Urinary bladder (tissue), 4 donors: ENCODE measurements at places on chromosomes 7 and 10.

DNA sequence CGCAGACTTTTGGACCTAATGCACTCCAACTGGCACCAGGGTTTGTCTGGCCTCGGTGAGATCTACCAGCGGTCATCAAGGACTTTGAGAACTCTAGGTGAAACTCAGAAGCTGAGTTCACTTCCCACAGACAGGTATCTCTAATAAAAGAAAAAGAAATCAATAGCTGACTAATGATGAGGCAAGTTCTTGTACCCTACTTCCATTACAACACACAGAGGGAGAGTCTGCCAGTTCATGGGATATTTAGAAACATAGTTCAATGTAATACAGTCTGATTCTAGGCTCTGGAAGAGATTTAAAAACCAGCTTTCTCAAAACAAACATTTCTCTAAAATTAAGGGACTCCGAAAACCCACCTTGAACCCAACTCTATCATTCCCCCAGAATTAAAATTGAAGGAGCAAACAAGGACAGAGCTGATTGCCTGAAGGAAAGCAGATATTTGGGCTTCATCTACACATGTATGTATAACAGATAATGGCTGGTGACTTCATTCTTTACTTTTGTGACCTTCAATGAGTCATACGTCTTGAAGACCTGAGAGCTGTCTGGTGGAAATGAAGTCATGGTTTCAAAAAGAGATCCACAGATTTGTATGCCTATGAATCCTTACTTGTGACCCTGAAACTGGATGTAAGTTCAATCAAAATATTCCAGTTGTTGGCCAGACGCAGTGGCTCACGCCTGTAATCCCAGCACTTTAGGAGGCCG is 2.7 kb upstream of the PNLIPRP1 start:
- no peak for DNase-seq

GRCh38 chr7:36001546-36001945 is 151.5 kb upstream of the EEPD1 start:
- DNase-seq, result no peak

- DNase-seq, result no peak
These were observed 217.1 kb downstream of the TMEM178B start for GRCh38 chr7:141290973-141291372.

GRCh38 chr7:144584726-144585125 is 181.2 kb upstream of the NOBOX start:
- no peak for DNase-seq

- no peak for DNase-seq
These were observed 103.9 kb upstream of the DKK1 start for GRCh38 chr10:52210161-52210560.

DNA sequence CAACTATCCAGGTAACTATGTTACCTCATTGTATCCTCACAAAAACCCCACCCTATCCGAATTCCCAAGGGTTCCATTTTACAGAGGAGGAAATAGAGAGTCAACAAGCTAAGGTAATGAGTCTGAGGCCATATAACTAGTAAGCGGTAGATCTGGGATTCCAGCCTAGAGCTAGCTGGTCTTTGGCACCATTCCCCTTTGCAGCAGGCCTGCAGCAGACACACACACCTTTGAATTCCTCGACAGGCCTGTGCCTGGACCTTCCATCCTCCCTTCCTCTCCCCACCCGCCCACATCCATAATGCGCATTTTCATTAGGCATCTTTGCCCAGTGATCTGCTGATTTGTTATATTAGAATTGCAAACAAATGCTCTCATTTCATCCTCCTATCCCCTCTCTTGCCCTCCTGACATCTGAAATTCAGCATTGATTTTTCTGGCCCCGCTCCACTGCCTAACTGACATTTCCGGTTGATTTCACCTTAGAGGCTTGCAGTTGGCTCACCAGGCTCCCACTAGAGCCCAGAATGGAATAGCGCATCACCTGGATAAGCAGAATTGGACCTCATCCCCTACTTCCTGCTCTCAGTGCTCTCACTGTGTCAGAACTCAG is 129.5 kb downstream of the PLXNA4 start:
- no peak for DNase-seq

DNA sequence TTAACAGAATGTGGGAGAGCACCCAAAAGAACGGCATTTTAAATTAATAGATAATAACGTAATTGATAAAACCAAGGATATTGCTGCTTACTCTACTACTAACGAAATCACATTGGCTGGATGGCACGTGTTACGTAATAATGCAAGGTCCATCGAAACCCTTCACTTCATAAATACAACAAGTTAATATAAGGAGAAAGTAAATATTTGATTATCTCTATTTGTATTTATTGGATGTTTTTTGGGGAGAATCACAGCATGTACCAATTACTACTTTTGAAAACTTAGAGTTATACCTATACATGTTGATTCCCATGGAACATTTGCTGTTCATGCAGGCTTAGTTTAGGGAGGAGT is 1.6 kb downstream of the PRKG1 start:
- DNase-seq, result no peak

DNA sequence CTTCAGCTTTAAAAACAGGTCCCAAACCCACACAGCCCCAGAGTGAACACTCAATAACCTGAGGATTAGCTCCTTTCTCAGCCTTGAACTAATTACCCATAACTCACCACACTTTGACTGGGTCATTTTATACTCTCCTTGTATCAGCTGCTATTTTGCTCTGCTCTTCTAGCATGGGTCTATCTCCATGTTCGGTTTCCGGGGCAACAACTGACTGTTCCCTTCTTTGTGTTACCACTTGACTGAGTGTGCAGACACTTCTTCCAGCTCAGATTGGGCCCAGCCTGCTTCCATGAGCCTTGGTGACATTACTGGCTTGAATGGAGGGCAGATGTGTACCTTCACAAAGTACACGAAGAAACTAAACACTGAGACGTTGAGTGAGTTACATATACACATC is 31.5 kb upstream of the PRPS1L1 start:
- DNase-seq, result no peak

DNA sequence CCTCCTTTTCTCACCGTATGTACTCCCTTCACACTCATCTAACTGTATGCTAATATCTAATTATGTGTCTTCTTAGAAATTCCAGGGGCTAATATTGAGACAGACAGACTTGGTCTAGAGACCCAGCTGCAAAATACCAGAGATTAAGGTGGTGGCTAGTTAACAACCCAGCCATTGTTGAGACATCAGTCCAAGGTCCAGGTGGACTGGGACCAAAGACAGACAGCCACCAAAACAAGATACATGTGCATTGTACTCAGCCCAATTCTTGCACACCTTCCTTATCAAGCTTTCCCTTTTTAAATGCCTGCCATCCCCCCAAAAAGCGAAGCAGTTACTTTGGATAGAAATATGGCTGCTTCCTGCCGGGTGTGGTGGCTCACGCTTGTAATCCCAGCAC is 43.3 kb upstream of the LRRN3 start:
- DNase-seq, result no peak

- DNase-seq, result no peak
These were observed 48.7 kb downstream of the MYPN start for GRCh38 chr10:68158031-68158430.

DNA sequence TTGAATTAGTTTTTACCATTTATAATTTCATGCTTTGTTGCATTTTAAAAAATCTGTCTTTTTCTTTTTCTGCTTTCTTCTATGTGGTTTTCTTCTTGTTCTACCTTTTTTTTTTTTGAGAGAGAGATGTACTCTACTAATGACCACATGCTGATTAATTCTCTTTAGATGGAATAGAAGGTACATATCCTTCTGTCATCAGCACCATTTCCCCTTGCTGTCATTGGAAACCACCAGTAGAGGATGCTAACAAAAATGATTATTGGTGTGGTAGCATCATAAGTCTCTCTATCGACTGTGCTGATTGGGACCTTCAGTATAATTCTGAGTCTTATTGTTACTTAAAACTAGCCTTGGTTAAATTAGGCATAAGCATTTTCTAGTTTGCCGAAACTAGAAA is 3.6 kb downstream of the ZEB1 start:
- no peak for DNase-seq

DNA sequence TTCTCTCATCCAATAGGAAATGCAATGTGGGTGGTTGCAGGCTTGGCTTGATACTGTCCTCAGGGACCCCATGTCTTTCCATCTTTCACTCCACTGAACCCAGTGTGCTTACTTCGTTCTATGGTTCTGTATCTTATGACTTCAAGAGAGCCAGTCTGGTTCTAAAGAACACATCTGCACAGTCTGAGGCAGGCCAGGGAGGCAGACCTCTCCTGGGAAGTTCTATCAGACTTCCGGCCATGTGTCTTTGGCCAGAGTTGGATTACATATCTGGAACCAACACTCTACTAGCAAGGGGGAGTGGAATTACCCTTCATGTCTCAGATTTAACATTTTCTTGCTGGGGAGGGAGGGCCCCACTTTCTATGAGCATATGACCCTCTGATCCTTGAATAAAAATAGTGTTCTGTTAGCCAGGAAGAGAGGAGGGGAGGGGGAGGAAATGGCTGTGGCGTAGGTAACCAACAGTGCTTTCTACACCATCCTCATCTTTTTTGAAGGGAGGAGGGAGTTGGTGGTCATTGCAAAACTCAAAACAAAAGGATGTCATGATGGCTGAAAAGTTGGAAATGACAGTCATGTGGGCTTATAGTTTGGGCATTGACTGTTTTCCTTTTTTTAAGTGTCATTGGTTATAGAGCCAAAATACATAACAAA is 370.2 kb downstream of the GATA3 start:
- no peak for DNase-seq

DNA sequence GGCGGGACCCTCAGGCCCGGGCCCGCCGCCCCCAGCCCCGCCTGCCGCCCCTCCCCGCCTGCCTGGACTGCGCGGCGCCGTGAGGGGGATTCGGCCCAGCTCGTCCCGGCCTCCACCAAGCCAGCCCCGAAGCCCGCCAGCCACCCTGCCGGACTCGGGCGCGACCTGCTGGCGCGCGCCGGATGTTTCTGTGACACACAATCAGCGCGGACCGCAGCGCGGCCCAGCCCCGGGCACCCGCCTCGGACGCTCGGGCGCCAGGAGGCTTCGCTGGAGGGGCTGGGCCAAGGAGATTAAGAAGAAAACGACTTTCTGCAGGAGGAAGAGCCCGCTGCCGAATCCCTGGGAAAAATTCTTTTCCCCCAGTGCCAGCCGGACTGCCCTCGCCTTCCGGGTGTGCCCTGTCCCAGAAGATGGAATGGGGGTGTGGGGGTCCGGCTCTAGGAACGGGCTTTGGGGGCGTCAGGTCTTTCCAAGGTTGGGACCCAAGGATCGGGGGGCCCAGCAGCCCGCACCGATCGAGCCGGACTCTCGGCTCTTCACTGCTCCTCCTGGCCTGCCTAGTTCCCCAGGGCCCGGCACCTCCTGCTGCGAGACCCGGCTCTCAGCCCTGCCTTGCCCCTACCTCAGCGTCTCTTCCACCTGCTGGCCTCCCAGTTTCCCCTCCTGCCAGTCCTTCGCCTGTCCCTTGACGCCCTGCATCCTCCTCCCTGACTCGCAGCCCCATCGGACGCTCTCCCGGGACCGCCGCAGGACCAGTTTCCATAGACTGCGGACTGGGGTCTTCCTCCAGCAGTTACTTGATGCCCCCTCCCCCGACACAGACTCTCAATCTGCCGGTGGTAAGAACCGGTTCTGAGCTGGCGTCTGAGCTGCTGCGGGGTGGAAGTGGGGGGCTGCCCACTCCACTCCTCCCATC is 82.7 kb downstream of the PAX2 start:
- no peak for DNase-seq

DNA sequence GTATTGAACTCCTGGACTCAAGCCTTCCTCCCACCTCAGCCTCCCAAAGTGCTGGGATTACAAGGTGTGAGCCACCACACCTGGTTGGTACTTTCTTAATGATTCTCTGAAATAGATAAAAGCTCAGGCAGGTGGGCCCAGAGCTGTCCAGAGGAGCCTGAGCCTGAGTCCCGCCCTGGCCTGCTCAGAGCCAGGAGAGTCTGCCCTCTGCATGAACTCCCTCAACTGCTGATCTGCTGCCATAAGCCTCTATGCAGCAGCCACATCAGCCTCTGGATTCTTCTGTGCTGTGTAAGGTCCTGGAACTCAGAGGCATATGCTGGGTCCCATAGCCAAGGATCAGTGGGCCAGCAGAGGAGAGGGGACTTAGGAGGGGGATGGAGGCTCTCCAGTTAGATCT is 23.1 kb upstream of the DDIT4 start:
- DNase-seq, result no peak

GRCh38 chr7:68266004-68266579 is 1269.5 kb downstream of the TYW1 start:
- DNase-seq, result no peak

- no peak for DNase-seq
These were observed 208.8 kb downstream of the STK31 start for GRCh38 chr7:23918856-23919255.

DNA sequence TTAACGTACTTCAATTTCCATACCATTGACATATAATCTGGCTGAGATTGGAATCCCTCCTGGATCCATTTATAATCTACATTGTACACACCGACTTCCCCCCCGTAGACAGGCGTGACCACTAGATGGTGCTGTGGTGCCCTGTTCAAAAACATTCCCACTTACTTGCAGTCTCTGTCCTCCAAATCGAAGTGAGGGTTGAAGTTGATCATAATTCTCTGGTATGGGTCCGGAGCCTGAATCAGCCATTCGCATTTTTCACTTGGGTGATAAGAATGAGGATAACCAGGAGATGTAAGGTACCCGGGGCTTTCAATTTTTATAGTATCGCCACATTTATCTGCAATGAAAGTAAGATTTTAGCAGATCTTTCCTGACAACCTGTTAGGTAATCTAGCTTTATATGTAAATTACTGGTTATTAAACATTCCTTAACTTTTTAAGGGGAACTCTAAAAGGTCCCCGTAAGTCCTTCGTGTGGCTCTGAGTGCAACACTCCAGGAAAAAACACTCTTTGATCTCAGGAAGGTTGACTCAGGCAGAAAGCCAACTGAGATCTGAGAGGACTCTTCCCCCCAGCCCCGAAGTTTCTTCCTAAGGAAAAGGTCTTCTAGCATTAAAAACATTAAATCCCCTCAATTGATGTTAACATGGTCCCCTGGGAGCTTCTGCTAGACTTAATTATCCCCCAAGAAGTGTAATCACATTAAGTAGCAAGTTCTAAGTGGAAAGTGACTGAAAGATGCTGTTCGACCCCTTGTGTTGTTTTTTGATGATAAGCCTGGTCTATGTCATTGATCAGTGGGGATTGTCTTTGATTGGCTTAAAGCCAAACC is 3.7 kb downstream of the NRP1 start:
- no peak for DNase-seq

- no peak for DNase-seq
These were observed 271.6 kb downstream of the CCDC3 start for GRCh38 chr10:12729885-12730284.

GRCh38 chr7:38863601-38864291 is 45.2 kb downstream of the VPS41 start:
- peak; percentile 35 for DNase-seq

DNA sequence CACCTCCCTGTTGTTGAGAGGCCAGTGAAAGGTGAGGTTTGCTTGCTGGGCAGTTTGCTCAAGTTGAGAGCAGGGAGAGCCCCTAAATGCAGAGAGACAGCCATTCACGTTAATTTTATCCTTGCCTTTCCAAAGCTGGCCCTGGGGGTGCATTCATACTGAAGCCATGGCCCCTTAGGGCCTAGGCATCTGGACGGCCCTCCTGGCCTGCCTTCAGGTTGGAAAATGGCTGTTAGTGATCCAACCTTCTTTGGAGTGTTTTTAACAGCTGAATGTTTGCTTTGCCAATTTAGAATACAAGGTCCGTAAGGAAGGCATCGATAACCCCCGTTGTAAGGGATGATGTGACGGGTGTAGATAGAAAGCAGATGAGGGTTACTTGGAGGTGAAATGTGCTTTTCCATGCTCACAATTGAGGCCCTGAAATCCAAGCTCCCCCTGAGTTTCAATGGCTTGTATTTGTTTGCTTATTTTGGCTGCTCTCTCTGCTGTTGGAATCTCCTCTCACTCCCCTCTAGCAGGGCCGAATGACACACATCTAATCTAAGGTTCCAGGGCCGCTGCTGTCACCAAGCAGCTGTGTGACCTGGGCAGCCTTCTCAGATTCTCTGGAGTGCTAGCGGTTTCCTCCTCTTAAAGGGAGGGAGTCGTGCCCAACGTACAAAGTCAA is 171.6 kb upstream of the MKI67 start:
- DNase-seq, result peak; percentile 25
